ENCODE measurements at places on chromosomes 2 and 18.

DNA sequence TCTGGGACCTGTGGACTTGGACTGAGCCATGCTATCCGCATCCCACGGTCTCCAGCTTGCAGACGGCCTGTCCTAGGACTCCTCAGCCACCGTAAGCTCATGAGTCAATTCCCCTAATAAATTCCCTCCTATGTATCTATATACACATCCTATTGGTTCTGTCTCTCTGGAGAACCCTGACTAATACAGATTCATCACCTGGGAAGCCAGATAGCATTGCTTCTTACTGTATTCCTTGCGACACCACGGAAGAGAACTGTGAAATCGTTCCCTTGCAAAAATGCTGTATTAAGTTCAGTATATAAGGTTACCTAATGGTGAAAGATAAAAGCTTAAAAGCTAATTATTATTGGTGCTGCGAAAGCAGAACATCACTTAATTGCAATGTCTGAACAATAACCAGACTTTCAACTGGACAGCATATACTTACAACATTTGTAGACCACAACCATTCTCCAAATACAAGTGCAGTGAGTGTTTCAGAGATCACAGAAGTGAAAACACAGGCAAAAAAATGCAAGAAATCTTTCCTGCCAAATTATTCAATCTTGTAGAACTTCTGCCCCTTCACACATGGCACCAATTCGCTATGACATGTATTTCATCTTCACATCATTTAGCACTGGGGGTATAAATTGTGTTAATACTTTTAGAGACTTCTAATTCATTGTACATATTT, 352.9 kb downstream of the TXNL1 start:
- DNase-seq = no peak

DNA sequence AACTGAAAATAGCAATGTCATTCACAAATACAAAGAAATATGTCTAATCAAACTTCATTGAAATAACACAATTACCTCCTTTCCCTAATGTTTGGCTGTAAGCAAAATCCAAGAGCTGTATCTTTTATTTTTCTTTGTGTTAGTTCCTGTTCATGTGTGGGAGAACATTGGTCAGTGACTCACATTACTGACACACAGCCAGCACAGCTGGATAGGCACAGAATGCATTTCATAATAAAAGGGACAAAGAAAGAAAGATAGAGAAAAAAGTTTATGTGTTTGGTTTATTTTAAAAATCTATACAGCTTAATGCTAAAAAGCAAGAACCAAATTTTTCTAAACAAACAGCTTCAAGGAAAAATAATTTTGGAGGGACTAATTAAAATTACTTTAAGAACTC, 185.6 kb upstream of the COL3A1 start:
- peak; percentile 2 for DNase-seq

DNA sequence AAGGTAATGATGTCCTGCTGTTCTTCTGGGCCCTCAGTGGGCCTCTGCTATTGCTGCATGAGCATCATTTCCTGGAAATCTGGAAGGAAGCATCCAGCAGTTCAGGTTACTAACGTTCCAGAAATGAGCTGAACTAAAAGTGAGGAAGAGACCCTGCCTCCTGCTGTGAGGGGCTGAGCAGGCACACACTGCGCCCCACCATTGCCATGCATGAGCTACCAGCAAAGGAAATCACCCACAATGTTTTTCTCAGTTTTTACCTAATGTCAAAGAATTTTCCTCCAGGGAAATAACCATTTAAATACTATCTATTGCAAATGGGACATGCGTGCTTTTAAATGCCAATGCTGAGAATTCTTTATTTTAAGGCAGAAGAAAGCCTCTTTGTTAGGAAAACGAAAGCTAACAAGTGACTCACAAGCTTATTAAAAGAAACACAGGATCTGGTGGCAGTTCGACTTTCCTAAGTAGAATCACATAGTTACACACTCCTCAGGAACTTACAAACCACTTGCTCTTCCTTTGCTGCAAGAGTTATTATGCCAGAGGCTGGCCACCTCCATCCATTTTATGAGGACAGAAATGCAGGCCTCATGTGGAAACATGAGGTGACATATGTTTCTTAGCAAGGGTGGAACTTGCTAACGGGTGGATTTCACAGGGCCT, 152.6 kb upstream of the TTC39C start:
- DNase-seq = peak; percentile 77

GRCh38 chr2:70115646-70116442, 28.6 kb downstream of the PCBP1 start:
- peak; percentile 70 for DNase-seq

GRCh38 chr2:226694149-226694548, 105.5 kb downstream of the IRS1 start:
- DNase-seq = no peak

DNA sequence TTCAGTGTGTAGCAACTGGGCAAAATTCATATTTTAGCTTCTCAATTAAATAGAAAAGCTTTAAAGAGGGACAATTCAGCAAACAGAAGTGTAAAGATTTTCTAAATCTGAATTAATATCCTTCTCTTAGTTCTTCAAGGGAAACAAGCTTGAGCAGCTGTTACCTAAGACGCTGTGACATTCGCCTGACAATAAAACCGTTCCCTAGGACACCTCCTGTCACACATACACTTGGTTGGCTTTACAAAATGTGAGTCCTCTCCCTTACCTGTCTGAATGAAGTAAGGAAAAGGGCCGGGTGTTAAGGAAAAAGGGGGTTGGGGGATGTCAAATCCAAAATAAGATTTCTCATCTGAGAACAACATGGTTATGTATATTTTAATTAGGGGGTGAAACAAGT, 2.1 kb downstream of the SERTAD2 start:
- no peak for DNase-seq

- no peak for DNase-seq
Measured at GRCh38 chr2:238872026-238872425, 24.1 kb downstream of the TWIST2 start.

DNA sequence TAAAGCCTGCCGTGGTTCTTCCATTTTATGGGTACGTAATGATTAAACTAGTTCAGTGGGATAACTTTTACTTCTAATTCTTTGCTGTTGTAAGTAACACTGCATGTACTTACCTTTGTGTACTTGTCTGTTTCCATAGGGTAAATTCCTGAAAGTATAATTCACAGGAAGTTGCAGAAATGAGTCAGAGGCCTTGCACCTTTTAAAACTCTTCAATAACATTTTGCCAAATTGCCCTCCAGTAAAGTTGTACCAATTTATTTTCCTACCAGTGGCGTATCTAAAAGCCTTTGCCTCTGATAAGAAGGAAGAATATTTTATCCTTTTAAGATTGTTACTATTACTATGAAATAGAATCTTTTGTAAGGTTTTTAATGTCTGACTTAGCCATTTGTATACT, 65.1 kb downstream of the CAB39 start:
- DNase-seq = no peak

- peak; percentile 46 for DNase-seq
Measured at GRCh38 chr2:161139098-161139987, 20.9 kb upstream of the TANK start.

- DNase-seq = no peak
Measured at GRCh38 chr2:221495731-221496130, 76.4 kb downstream of the EPHA4 start.

- DNase-seq = no peak
Measured at GRCh38 chr2:106851881-106852501, 34.0 kb downstream of the ST6GAL2 start.
